Non-pigmented ciliary epithelial cell (primary cell): ENCODE measurements at places on chromosomes 5 and 9.

DNA sequence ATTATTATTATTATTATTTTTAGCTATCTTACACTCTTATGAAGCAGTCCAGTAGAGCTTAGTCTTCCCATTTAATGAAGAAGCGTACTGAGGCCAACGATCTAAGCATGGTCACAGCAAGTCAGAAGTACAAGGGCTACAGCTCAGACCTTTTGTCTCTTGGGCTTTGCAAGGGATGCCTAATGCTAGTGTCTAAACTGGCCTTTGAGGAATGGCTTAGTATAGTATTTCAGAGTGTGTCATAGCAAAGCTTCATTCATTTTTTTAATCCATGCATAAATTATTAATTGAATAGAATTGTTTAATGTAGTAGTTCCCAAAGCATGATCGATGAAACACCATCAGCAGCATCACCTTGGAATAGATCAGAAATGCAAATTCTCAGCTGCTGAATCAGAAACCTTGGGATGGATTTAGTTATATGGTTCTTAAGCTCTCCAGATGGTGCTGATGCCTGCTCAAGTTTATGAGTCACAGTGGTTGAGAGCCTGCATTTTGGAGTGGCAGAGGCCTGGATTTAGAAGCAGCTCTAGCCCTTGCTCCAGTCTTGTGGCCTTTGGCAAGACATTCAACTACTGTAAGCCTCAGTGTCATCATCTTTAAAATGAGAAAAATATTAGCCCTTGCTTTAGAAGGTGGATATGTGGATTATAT lies 6.1 kb downstream of the IL12B start:
- peak; percentile 59 for DNase-seq

- DNase-seq: no peak
These were observed at the start of gene SARDH for GRCh38 chr9:133737774-133738639. Gene SARDH (minus strand): TSS chr9:133738352. CDS start chr9:133734173, 4,179 bp downstream.

- DNase-seq: no peak
These were observed 48.4 kb downstream of the MRPL36 start for GRCh38 chr5:1751026-1751863.

- no peak for DNase-seq
These were observed 44.4 kb downstream of the HMGCR start for GRCh38 chr5:75381456-75381855.

DNA sequence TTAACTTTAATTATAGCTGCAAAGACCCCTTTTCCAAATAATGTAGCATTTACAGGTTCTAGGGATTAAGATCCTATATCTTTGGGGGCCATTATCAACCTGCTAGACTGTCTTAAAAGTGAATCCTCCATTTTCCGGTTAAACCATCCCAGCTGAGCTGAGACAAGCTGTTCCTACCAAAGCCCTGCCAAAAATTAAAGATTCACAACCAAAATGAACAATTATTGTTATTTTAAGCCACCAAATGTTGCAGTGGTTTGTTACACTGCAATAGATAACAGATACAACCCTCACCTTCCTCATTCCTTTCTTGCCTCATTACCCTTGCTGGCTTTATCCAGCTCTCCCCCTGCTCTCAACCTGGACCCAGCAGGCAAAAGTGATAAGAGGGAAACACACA lies 343.4 kb downstream of the CDK5RAP2 start:
- no peak for DNase-seq

- no peak for DNase-seq
These were observed 341.7 kb upstream of the CLINT1 start for GRCh38 chr5:158200619-158201018.

DNA sequence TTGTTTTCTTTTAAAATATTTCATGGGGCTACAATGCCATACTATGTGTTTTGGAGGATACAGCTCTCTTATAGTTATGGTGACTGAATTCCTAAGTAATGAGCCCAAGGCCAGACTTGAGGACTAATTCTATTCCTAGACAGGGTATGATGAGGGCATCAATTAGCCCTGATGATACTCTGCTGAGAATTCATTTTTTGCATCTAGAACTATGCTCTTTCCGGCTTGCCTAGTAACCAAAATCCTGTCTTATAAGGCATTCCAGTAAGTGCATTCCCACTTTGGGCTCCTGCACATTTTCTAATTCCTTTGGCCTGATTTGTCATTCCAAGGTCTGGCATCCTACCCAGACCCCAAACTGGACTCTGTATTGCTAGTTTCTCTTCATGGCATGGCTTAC lies 62.4 kb downstream of the MAT2B start:
- no peak for DNase-seq

DNA sequence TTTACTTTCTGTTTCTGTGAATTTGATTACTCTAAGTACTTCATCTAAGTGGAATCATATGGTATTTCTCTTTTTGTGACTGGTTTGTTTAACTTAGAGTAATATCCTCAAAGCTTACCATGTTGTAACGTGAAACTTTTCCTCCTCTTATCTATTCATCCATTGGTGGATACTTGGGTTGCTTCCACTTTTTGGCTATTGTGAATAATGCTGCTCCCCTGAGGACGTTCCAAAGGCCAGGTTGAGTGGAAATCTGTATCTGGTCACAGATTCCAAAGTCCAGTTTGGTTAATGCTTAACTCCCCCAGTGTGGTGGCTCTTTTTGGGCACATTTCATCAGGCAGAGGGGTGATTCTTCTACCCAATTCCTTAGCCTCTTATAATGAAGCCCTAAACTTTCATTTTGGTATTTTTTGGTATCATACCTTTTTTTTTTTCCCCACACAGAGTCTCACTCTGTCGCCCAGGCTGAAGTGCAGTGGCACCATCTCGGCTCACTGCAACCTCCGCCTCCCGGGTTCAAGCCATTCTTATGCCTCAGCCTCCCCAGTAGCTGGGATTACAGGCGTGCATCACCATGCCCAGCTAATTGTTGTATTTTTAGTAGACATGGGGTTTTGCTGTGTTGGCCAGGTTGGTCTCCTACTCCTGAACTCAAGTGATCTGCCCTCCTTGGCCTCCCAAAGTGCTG lies 65.4 kb downstream of the CMYA5 start:
- no peak for DNase-seq

GRCh38 chr5:58346041-58346440 lies 113.8 kb downstream of the PLK2 start:
- no peak for DNase-seq

DNA sequence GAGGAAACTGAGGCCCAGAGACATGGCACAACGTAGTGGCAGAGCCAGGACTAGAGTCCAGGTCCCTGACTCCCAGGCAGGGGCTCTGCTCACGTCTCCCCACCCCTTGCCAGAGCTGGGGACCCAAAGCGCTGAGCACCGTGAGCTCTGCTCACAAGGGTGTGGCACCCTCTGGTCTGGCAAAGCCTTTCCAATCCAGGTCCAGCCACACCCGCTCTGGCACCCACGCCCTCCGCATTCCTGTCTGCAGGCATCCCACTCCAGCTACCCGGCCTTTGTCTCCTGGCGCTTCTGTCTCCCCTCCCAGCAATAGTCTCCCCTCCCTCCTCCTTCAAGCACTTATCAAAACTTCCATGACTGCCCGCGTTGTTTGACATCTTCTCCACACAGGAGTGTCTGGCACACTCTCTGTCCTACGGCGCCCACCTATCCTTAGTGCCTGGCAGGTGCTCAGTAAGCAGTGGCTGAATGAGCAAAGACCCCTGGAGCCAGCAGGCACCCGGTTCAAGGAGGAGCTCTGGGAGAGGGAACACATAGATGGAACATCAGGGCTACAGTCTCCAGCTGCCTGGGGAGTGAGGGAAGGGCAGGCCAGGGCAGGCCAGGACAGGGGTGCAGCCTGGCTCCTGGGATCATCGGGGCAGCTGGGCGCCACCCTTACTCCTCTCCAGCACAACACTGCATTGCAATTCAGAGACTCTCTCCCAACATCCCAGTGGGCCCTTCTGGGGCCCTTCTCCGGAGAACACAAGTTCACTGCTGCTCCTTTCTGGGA lies 12.0 kb downstream of the HIGD2A start:
- DNase-seq: no peak

DNA sequence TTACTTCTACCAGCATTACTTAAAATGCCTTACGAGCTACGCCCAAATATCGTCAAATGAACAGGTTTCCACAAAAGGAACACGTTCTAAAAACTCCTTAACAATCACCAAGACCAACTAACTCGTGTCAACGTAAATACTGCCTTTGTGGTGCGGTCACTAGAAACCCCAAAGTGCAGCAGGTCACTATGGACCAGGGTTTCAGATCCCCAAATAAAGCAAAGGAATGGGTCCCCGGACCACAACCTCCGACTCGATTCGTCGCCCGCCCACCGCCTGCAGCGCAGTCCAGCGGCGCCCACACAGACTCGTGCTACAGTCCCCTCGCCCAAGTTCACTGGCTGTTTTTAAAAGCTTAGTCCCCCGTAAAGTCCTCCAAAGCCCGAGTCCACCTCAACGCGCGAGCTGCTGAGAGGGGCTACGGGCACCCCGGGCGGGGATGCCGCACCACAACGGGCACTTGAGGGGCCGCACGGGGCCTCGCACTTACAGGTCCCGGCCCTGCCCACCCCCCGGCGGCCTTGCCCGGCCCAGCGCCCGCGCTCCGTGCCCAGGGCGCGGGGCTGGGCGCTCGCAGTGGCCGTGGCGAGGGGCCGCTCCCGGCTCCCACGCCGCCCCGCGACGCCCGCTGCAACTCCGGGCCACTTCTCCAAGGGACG lies 1.1 kb downstream of the NFIB start:
- no peak for DNase-seq

GRCh38 chr5:86974955-86975354 lies 292.7 kb upstream of the RASA1 start:
- DNase-seq: no peak

- DNase-seq: peak; percentile 68
These were observed 14.6 kb upstream of the ARSI start for GRCh38 chr5:150317048-150318003.

- no peak for DNase-seq
These were observed 5.8 kb upstream of the LNPEP start for GRCh38 chr5:96930058-96930457.

GRCh38 chr9:90842996-90843395 lies 41.4 kb downstream of the SYK start:
- no peak for DNase-seq

DNA sequence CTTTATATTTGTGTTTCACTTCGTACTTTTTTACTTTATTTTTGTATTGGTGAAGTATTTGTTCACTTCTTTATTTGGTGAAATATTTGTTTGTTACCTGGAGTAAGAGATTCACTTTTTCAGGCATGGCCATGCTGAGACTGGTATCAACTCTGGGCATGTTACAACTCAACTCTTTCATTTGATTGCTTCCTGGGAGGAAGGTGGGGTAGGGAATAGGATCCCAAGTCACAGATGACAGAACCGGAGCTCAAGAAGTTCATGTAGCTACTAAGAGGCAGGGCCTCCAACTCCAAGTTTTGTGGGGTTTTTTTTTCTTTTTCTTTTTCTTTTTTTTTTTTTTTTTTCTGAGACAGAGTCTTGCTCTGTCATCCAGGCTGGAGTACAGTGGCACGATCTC lies 6.1 kb upstream of the ADGRD2 start:
- DNase-seq: no peak

- no peak for DNase-seq
These were observed 1999.5 kb upstream of the CDH6 start for GRCh38 chr5:29193972-29194371.

GRCh38 chr5:101943784-101944183 lies 352.3 kb downstream of the SLCO4C1 start:
- DNase-seq: no peak

GRCh38 chr5:60362158-60362557 lies 337.8 kb downstream of the DEPDC1B start:
- peak; percentile 17 for DNase-seq

GRCh38 chr5:175340180-175340579 lies 103.8 kb downstream of the DRD1 start:
- no peak for DNase-seq

- no peak for DNase-seq
These were observed 463.3 kb upstream of the DMAC1 start for GRCh38 chr9:8262625-8263622.

DNA sequence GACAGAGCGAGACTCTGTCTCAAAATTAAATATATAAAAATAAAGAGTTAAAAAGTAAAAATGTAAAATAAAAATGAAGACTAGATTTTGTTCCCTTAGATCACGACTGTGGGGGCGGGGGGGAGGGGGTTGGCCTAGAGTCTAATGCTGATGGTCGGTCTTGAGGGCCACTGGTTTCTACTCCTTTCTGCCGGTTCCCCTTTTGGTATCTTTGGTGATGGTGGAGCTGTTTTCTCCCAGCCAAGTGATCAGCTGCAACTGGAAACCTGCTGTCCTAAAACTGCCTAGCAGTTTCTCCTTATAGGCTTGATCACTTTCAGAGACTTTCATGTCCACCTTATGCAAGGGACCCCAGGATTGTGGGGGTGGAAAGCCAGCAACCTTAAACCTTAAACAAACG lies 1.1 kb downstream of the SRD5A1 start:
- no peak for DNase-seq

GRCh38 chr5:9339206-9339818 lies 206.6 kb downstream of the SEMA5A start:
- no peak for DNase-seq

DNA sequence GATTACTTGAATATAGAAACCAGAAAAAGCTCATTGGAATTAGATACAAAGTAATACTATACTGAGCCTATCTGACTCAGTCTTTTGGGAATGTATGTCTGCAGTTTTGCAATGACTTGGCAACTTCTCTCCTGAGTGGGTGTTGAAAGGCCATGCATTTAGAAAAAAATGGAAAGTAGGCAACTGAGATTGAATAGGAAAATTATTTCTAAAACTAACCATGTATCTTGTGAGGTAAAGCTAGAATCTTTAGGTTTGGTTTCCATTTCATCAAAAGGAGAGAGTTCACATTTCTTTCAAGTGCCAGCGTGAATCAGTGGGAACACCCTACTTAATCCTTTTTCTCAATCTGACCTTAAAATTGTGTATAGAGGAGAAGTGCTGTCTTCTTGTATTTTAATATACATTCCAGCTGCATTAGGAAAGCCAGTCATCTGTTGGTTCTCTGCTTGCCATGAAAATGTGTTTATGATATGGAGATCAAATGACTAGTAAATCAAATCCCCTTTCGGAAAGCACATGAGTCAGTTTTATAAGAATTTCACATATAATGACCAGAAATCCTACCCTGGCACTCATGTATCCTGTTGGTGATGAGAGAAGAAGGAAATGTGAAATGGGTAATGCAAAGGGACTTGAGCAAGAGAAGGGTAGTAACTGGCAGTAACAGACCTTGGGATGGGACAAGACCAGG lies 30.4 kb downstream of the NFX1 start:
- DNase-seq: peak; percentile 91

DNA sequence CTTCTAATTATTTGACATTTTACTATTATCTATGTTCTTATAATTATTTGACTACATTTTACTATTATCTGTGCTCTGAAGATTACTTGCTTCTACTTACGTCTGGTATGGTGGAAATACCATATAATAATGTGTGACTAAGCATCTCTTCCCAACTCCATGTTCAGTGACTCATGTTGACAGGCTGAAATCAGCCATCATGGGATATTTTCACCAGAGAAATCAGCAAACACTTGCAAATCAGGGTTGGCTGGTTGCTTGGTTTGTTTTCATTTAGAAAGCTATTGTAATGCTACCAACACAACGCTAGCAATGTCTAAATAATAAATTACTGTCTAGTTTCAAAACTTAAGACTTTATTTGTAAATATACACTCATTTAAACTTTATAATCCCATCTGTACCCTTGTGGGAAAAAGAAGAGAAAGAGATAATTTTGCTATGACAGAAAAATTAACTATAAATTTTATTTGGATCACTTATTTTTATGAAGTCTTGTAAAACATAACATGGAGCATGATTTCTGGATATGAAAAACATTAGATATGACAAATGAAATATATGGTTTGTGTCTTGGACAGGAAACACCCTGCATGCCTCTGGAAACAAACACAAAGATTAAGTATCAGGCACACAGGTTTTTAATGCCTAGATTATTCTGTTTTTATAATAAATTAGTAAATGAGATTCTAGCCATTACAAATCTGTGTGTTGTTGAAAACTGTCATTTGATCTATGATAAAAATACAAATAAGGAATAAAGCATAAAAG lies 337.6 kb downstream of the BNC2 start:
- peak; percentile 79 for DNase-seq
